ENCODE measurements at places on chromosomes 11 and 22.

DNA sequence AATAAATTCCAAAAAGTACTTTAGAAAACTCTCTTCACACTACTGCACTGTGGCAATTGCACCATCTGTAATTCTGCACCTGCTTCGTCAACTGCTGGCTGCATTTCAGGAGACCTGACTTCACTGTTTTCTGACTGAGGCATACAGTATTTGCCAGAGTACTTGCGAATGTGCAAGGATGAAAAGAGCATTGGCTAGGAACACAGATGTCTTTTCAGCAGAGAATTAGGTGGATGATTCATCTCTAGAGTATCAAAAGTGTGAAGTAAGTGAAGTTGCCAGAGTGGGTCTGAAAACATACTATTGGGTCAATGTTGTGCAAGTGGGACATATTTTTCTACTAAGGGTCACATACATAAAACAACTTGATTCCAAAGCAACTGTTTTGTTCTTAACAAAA lies 427.5 kb upstream of the CCDC90B start:
- peak; percentile 85 for DNase-seq

DNA sequence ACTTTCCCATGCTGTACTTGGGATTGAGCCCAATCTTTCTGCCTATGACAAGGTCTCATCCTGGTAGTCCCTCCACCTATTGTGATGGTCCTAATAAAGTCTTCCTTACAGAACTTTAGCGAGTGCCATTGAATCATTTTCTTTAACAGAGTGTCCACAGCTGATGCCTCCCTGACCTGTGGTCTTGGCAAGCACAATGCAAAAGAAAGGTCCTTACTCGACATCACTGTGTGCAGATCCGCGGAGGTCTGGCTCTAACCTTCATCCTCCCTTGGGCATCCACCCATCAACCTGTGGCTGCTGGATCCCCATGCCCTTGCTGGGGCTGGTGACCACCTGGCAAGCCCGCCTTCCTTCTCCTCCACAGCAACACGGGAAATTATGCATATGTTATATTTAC lies 1203.9 kb downstream of the TBC1D22A start:
- DNase-seq = no peak

DNA sequence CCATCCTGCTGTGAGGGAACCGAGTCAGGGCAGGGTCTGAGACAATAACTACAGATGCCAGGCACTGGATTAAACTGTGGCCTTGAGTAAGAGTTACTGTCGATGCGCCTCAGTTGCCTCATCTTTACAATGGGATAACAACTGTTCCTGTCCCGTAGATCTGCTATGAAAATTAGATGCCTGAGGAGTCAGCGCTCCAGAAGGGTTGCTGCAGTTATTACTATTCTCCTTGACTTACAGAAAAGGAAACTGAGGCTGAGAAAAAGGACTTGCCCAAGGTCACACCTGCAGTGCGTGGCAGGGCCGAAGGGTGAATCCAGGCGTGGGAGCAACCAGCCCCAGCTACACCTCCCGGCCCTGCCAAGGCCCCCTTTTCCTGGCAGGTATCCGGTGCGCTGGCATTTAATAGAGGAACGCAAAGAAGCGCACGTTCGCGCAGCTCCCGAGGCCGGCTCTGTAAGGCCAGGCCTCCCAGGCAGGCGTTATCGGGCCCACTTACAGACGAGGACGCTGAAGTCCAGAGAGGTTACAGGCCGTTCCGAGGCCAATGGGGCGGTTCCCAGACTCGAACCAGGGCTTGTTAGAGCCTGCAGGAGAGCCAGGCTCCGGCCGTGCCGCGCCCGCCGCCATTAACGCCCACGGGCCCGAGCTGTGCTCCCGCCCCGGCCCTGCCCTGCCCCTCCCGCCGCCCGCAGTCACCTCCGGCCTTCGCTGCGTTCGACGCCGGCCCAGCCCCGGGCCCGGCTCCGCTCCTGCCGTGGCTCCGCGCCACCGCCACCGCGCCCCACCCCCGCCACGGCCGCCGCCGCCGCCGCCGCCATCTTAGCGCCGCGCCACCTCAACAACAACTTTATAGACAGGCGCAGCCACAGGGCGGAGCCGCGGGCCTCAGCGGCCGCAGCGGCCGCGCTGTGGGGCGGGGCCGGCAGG lies at the start of gene C11orf68:
C11orf68 (minus strand) TSS at position 852 of the 930 bp plus-strand sequence; CDS start at position 821, 31 bp downstream.
- no peak for DNase-seq

DNA sequence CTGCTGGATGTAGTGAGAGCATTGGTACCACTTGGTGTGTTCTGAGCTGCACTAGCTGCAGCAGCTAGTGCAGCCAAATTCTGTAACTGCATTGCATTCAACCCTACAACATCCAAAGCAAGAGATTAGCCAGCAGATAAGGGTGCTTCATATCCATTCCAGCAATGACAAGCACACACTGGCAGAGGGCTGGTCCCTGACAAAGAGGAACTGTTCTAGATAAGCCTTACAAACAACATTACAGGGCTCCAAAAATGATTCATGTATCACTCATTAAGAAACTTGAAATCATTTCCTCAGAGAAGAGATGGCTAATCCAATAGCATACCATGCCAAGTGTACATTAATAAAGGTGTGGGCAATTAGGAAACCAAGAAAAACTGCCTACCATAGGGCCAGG lies 28.4 kb upstream of the RAPSN start:
- DNase-seq = no peak

GRCh38 chr11:57638005-57638781 lies 11.5 kb downstream of the YPEL4 start:
- peak; percentile 90 for DNase-seq

GRCh38 chr11:95011376-95011775 lies 13.7 kb upstream of the KDM4E start:
- DNase-seq = no peak

DNA sequence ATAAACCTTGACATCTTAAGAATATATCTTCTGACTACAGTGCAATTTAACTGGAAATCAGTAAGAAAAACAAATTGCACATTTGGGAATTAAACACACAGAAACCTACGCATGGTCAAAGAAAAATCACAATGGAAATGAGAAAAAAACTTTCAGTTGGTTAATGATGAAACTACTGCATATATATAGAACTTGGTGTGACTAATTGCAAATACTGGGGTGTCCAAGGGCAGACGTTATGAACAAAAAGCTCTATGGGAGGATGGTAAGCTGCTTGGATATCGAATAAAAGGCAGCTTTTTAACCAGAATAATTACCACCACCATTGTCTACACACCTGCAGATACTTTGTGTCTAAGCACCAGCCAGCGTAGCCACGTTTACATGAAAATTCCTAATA lies 791 bp downstream of the GDPD4 start:
- no peak for DNase-seq

DNA sequence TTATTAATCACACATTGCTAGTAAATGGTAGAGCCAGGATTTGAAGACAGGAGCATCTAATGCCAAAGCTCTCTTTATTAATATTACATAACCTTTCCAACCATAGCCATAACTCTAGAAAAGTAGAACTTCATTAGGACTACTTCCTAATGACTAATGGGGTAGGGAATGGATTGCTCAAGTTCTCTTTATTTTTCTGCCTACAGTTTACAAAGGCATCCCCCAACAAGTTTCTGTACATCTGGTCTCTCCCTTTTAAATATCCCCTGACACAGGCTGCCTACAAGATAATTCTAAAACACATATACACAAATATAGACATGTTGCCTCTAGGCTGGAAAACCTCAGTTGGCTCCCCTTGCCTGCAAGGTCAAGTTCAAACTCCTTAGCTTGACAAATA lies 534.9 kb downstream of the SOX6 start:
- DNase-seq = no peak

DNA sequence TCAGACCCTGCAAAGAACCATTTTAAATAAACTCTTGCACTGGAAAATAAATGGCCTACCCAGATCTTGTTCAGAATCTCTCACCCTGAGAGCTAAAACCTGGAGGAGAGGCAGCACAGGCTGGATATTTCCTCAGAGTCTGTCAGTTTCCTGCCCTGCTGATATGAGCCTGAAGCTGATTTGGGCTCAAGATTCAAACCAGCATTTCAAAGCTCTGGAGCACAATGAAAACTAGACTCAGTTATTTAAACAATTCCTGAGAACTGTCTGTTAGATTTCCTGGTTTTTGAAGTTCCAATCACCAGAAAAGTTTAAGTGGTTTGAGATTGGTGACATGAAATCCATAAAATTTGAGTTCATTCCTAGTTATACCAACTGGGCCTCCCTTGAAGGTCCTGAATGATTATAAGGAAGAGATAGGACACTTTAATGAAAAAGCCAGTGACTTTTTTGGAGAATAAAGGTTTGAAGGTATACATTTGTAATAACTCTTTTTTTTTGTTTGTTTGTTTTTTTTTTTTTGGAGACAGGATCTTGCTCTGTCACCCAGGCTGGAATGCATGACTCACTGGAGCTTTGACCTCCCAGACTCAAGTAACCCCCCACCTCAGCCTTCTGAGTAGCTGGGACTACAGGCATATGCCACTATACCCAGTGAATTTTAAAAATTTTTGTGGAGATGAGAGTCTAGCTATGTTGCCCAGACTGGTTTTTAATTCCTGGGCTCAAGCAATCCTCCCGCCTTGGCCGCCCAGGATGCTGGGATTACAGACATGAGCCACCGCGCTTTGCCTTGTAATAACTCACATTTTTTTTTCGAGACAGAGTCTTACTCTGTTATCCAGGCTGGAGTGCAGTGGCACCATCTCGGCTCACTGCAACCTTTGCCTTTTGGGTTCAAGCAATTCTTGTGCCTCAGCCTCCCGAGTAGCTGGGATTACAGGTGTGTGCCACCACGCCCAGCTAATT lies 8.0 kb upstream of the ESAM start:
- DNase-seq = no peak

DNA sequence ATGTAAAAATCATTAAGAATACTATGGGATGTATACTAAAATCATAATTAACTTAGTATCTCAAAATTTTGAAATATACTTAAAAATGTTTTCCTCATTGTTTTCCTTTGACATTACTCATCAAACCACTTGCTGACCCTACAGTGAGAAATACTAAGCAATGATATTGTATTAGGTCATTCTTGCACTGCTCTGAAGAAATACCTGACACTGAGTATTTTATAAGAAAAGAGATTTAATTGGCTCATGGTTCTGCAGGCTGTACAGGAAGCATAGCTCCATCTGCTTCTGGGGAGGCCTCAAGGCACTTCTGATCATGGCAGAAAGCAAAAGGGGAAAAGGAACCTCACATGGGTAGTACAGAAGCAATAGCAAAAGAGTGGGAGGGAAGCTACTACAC lies 950.9 kb upstream of the CHORDC1 start:
- no peak for DNase-seq

- DNase-seq = no peak
These were observed 16.7 kb downstream of the ASPHD2 start for GRCh38 chr22:26445577-26446275.

DNA sequence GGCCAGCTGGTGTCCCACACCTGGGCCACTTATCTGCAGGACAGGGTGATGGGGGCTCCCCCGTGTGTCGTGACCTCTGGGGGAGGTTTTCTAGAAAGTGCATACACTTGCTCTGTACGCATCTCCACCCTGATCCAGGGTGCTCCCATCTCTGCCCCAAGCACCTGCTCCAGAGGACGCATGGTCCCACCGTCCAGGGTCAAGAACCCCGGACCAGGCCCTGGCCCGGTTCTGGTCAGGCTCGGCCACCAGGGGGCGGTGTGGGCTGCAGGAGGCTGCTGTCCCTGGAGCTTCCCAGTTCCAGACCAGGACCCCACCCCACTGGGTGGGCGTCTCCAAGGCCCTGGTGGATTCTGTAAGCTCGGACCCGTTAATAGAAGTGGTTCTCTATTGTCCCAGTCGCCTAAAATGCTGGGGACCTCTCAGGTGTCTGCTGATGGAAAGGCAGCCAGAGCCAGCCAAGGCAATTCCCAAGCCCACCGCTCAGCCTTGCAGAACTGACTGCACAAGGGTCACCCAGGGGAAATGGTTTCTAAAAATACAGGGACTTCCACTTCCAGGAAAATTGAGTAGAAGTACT lies 34.7 kb upstream of the SEPTIN5 start:
- no peak for DNase-seq

GRCh38 chr22:17871726-17872458 lies 97.6 kb upstream of the BID start:
- no peak for DNase-seq

GRCh38 chr22:38455530-38456271 lies 702 bp upstream of the KCNJ4 start:
- peak; percentile 40 for DNase-seq

GRCh38 chr11:35478471-35479091 lies 46.8 kb downstream of the PAMR1 start:
- DNase-seq = no peak

- no peak for DNase-seq
These were observed 26.1 kb upstream of the CLMP start for GRCh38 chr11:123221096-123221561.

- DNase-seq = no peak
These were observed 132.4 kb downstream of the TENM4 start for GRCh38 chr11:79308429-79308828.

GRCh38 chr22:38132794-38133193 lies 22.3 kb upstream of the BAIAP2L2 start:
- no peak for DNase-seq

DNA sequence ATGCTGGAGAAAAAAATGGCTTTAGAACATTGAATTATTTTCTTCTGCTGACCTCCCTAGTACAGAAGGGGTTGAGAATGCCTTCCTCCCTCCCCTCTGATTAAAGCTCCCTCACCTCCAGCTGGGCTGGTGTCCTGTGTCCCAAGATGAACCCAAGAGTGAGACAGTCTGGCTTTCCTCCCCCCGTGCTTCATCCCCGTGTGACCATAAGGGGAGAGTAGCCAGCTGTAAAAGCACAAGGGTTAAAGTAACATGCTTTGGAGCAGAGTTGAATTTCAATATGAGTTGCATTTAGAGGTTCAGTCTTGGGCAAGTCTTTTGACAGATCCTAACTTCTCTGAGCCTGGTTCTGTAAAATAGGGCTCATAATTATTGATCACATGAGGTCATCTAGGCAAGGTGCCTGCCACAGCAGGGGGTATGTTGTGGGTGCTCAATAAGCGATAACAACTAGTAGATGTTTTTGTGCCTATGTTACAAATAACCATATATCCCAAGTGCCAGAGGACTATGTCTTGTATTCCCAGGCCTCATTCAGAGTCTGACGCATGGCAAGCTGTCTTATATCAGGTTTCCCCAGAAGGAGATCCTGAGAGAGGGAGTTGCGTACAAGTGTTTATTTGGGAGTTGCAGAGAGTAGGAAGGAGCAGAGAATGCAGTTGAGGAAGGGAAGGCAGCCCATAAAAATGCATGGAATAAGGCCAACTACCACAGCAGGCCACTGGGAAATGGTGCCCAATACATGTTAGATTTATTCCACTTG lies 4.1 kb downstream of the PRG2 start:
- no peak for DNase-seq

All from muscle of arm (tissue), 14 donors.